ENCODE measurements at places on chromosomes 16 and 17. TPM values are rescaled to one million over a fixed set of nuclear protein-coding genes. Genes with fewer than 3 reads are reported as not detected.

GRCh38 chr17:74698069-74698468 lies 14.7 kb downstream of the CD300LF start:
- H3K4me3 ChIP-seq = no peak overlapping the region
- DNase-seq = no peak
- no peaks in the 10 kb centered on the region for H3K27me3 ChIP-seq
- no peaks in the 10 kb centered on the region for H3K36me3 ChIP-seq

- no peaks in the 10 kb centered on the region for H3K27me3 ChIP-seq
- H3K4me1 ChIP-seq = peaks cover 25% of the 10 kb centered on the region
- H3K36me3 ChIP-seq = no peaks in the 10 kb centered on the region
- H3K27ac ChIP-seq = peak overlapping the region; percentile 71
These were observed 5.6 kb upstream of the CIITA start for GRCh38 chr16:10871157-10871991.

GRCh38 chr16:2285731-2286191 lies 17.8 kb upstream of the RNPS1 start:
- no peak for DNase-seq
- no peaks in the 10 kb centered on the region for H3K27me3 ChIP-seq
- H3K27ac ChIP-seq = no peak overlapping the region
- H3K4me3 ChIP-seq = no peak overlapping the region
- H3K36me3 ChIP-seq = peaks cover 93% of the 10 kb centered on the region

- DNase-seq = no peak
- no peak overlapping the region for H3K27ac ChIP-seq
- no peaks in the 10 kb centered on the region for H3K27me3 ChIP-seq
- H3K36me3 ChIP-seq = no peaks in the 10 kb centered on the region
- H3K4me3 ChIP-seq = no peak overlapping the region
These were observed 14.4 kb upstream of the CD300E start for GRCh38 chr17:74637926-74638325.

DNA sequence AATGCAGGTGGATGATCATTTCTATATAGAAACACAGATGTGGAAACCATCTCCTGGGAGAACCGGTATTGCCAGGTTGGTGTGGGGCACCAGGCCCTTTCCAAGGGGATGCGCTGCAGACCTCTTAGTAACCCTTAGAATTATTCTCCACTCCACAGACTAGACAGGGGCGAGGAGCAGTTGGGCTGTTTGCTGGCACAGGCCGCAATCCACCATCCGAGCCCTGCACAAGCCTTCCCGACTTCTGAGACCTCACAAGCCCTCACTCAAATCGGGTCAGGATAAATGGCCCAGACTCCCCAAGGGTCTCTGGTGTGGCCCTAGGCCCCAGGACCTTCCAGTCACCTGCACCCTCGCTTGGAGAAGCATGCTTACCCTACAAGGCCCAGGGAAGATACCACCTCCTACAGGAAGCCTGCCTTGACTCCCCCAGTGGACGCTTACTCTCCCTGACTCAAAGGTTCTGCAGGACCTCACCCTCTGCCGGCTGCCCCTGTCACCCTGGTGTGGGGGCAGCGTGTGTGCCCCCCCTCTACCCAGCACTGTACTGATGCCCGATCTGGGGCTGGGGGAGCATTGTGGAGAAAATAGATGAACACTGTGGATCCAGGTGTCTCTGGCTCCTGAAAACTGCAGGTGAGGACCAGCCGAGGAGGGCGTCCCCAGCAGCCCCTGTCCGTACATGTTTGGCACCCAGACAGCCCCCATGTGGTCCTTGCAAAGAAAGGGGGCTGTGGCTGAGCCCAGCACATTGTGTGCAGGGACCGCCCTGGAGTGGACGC lies 49.8 kb upstream of the ACSF3 start:
- no peaks in the 10 kb centered on the region for H3K4me1 ChIP-seq
- H3K27ac ChIP-seq = no peak overlapping the region
- no peak overlapping the region for H3K4me3 ChIP-seq
- H3K27me3 ChIP-seq = peaks cover 77% of the 10 kb centered on the region
- H3K36me3 ChIP-seq = no peaks in the 10 kb centered on the region
- no peak for DNase-seq

DNA sequence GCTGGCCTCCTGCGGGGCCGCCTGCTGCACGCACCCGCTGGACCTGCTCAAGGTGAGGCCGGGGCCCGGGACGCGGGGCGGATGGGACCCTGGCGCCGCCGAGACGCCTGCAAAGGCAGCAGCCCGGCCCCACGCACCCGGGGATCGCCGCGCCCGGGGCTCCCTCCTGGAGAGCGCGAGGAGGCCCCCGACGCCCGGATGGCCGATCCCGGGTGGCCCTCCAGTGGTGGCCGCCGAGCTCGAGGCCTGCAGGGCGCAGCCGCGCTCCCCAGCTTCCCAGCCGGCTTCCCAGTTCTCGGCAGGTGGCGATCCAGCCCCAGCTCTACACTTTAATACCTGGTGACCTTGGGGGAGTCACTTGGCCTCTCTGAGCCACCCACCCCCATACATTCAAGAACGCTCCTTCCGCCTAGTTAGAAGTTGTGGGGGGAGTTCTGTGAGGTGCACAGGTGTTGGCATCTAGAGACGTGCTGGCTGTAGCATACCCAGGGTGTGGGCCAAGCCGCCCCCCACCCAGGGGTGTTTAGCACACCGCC lies 452 bp downstream of the SLC25A10 start:
- H3K4me3 ChIP-seq = peak overlapping the region; percentile 90
- no peak for DNase-seq
- no peaks in the 10 kb centered on the region for H3K36me3 ChIP-seq
- H3K4me1 ChIP-seq = no peaks in the 10 kb centered on the region

GRCh38 chr16:2244301-2244700 lies 7.1 kb downstream of the ECI1 start:
- peaks cover 82% of the 10 kb centered on the region for H3K36me3 ChIP-seq
- no peaks in the 10 kb centered on the region for H3K27me3 ChIP-seq
- no peak for DNase-seq
- H3K27ac ChIP-seq = no peak overlapping the region
- H3K4me1 ChIP-seq = no peaks in the 10 kb centered on the region
- H3K4me3 ChIP-seq = no peak overlapping the region

DNA sequence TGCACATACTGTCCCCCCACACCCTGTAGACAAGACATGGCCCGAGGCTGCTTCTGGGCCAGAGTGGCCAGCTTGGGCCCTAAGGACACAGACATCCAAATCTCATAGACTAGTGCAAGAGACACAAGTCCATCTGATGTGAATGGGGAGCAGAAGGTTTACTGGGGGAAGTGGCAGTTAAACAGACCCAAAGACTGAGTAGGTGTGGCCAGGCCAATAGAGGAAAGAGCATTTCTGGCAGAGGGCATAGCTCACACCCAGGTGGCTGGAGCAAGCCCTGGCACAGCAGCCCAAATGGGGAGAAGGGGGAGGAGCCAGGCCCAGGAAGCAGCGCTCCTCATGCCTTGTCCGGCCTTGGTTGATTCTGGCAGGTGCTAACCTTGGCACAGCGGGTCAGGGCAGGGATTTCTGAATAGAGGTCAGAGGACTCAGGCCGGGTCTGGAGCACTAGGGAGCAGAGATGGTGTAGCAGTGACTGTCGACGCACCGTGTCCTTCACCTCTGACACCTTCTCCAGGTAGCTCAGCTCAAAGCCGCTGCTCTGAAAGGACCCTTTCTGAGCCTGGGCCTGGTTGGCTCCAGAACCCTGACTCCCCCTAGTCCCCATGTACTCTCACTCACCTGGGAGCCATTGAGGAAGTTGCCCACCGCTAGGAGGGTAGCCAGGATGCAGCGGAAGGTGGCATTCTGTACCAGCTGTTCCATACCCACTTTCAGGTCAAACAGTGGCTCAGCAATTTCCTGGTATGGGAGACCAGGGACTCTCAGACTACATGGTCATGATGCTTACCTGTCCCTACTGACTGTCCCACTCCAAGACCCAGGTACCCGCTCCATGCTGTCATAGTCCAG lies 4.1 kb downstream of the TMEM208 start:
- no peak overlapping the region for H3K4me3 ChIP-seq
- H3K27ac ChIP-seq = no peak overlapping the region
- peaks cover 20% of the 10 kb centered on the region for H3K4me1 ChIP-seq
- no peak for DNase-seq

DNA sequence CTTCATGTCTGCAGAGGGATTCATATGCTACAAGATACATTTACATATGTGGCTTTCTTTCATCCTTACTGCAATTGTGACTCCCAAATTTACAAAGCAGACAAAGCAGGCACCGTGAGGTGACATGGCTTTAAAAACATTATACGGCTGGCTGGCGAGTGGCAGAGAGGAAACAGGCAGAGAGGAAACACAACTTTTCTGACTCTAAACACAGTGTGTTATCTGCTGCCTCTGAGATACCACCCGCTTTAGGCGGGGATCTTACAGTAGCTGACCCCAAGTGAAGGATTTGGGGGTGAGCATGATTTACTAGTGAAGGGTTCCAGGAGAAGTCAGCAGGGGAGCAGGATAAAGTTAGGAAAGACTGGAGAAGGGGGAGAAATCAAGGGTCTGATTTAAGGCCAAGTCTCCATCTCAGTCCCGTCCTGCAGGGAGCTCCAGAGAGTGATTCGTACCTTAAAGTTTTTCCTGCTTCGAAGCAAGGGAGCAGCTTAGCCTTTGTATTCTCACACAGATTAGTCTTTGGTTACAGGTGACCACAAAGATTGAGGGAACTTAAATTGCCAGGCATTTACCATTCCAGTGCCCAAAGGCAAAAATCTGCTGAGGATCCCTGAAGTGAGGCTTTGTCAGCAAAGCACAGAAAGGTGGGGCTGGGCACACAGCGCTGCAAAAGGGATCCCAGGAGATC lies 355.0 kb downstream of the GRIN2A start:
- no peaks in the 10 kb centered on the region for H3K27me3 ChIP-seq
- H3K4me1 ChIP-seq = no peaks in the 10 kb centered on the region
- DNase-seq = no peak
- no peaks in the 10 kb centered on the region for H3K36me3 ChIP-seq
- no peak overlapping the region for H3K27ac ChIP-seq

DNA sequence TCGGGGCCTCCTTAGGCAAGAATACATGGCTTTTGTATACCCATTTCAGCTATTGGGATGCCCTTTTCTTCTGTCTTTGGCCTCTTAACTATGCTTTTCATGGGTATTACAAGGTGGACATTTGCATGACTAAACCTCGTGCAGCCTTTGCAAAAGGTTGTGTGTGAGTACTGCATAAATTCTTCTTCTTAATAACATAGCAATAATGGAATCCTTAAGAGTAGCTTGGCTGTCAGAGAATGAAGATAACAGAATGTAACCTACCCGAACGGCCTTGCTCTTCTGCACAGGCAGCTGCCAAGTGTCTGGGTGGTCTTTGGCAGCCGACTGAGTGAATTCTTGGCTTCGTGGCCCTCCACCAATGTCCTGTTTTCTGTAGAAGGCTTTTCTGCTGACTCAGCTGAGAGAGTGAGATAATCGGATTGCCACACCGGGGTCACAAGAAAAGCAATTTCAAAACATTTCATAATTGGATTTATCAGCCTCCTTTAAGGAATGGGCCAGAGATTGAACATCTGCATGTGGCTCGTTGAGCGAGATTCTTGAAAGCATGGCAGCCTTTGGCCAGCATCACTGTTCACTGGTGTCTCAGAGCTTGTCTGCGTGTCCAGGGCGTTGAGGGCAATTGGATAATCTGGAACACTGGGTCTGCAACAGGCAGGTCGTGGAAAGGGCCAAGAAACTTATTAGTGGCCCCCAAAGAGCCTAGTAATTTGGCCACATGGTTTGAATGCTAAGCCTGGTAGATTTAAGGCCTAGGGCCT lies 13.4 kb downstream of the IRF8 start:
- DNase-seq = peak; percentile 82
- H3K27ac ChIP-seq = peak overlapping the region; percentile 43
- H3K4me1 ChIP-seq = no peaks in the 10 kb centered on the region
- no peak overlapping the region for H3K4me3 ChIP-seq
- H3K27me3 ChIP-seq = no peaks in the 10 kb centered on the region

DNA sequence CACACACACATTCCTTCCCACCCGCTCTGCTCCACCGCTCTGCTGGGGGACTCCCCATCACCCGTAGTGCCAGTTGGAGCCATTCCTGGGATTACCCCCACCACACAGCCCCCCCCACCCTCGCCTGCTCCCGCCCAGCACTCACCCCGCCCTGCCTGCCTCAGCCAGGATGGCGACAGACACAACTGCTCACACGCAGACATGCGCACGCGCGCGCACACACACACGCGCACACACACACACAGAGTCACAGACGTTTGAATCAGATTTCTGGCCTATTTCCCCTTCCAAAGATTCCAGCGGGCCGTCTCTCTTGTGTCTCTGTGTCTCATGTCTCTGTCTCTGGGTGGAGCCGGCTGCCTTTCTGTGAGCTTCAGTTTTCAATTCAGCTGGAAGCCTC lies 4.4 kb downstream of the CACNA1G start:
- no peak overlapping the region for H3K27ac ChIP-seq
- H3K27me3 ChIP-seq = peaks cover 64% of the 10 kb centered on the region
- no peak overlapping the region for H3K4me3 ChIP-seq
- DNase-seq = peak; percentile 66
- H3K36me3 ChIP-seq = no peaks in the 10 kb centered on the region
- peaks cover 27% of the 10 kb centered on the region for H3K4me1 ChIP-seq

DNA sequence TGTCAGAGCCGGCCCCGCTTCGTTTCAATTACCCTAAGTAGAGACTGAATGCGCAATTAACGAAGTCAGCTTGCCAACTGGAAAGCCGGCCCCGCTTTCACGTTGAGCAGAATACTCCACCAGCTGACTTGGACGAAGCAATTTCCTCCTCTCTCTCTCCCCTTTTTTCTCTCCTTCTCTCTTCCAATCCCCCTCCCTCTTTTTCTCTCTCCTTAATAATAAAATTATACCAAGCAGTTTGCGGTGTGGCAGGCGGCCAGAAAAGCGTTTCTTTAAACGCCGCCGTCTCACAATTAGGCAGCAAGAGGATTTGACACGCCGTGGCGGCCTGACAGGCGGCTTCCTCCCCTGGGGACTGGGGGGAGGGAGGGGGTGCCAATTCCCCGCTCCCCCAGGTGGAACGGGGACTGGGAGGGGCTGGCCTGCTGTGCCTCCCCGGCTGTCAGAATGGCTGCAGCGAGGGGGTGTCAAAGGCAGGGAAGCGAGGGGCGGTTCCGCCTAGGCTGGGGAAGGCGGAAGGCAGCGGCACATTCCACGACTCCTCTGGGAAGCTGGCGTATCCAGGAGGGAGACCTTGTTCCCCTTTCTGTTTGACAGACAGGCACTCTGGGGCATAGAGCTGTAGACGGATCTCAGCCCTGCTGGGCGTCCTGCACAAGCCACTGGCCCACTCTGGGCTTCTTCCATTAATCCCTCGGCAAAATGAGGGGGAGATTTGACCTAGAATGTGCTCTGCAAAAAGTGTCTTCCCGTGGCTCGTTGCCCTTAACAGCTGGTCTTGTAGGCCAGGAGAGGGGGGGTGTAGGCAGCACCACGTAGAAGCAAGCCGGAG lies 52.7 kb downstream of the SREBF1 start:
- no peaks in the 10 kb centered on the region for H3K36me3 ChIP-seq
- peaks cover 41% of the 10 kb centered on the region for H3K4me1 ChIP-seq

GRCh38 chr17:8073627-8074484 lies 13.7 kb downstream of the ALOX12B start:
- H3K4me1 ChIP-seq = peaks cover 13% of the 10 kb centered on the region
- peaks cover 79% of the 10 kb centered on the region for H3K27me3 ChIP-seq
- H3K27ac ChIP-seq = no peak overlapping the region
- H3K36me3 ChIP-seq = no peaks in the 10 kb centered on the region
- H3K4me3 ChIP-seq = no peak overlapping the region

GRCh38 chr17:61458421-61459141 lies 6.4 kb downstream of the TBX4 start:
- H3K27me3 ChIP-seq = peaks cover 98% of the 10 kb centered on the region
- no peak overlapping the region for H3K27ac ChIP-seq
- no peaks in the 10 kb centered on the region for H3K36me3 ChIP-seq
- H3K4me3 ChIP-seq = no peak overlapping the region

The C1QTNF1 gene
- total RNA-seq = 147 TPM

The HEXIM1 gene
- total RNA-seq = 35.2 TPM

The E2F4 gene
- 60.1 TPM for total RNA-seq

The CPHXL2 gene
- not detected for total RNA-seq

The TPSD1 gene
- 14.0 TPM for total RNA-seq

The WNT9B gene
- total RNA-seq = 0.78 TPM

The PRR15L gene
- total RNA-seq = not detected

Data from tibial nerve (tissue), 4 donors.